Endothelial cell (in vitro differentiated cells): ENCODE measurements at places on chromosomes 1 and 21. TPM values are rescaled to one million over a fixed set of nuclear protein-coding genes. Genes with fewer than 3 reads are reported as not detected.

The LCA5L gene
- 0.59 TPM for total RNA-seq

The LHX4 gene
- 1.5 TPM for total RNA-seq

DNA sequence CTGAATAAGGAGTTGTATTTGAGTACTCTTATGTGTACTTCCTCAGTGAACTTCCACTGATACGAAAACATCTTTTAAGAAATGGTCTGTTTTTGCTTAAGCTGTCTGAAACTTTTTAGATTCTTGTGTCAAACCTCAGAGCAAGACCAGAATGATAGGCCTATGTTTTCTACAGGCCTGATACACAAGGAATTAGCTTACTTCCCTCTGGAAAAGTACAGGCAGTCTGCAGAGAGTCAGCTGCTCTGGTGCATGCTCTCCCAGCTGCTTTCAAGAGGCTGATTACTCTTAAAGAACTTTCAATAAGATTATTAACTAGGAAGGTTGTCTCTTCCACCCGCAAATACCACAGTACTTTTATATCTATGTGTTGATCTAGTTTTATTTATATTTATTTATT is 9.5 kb downstream of the SNX27 start:
- H3K4me3 ChIP-seq: no peak overlapping the region
- H3K36me3 ChIP-seq: no peaks in the 10 kb centered on the region
- H3K27me3 ChIP-seq: no peaks in the 10 kb centered on the region
- no peak overlapping the region for H3K27ac ChIP-seq
- DNase-seq: no peak

The ANGPTL7 gene
- not detected for total RNA-seq

GRCh38 chr21:46023555-46023954 is 42.0 kb downstream of the COL6A1 start:
- no peaks in the 10 kb centered on the region for H3K4me1 ChIP-seq
- no peak overlapping the region for H3K4me3 ChIP-seq
- DNase-seq: no peak
- no peaks in the 10 kb centered on the region for H3K36me3 ChIP-seq
- H3K27me3 ChIP-seq: peaks cover 2% of the 10 kb centered on the region

GRCh38 chr1:168343566-168343965 is 62.9 kb downstream of the TBX19 start:
- no peaks in the 10 kb centered on the region for H3K36me3 ChIP-seq
- DNase-seq: no peak
- H3K27me3 ChIP-seq: no peaks in the 10 kb centered on the region
- no peak overlapping the region for H3K27ac ChIP-seq

- no peak overlapping the region for H3K4me3 ChIP-seq
- no peaks in the 10 kb centered on the region for H3K4me1 ChIP-seq
- no peaks in the 10 kb centered on the region for H3K36me3 ChIP-seq
- DNase-seq: no peak
- no peak overlapping the region for H3K27ac ChIP-seq
Observed at GRCh38 chr1:215119056-215119455, 36.5 kb downstream of the KCNK2 start.

DNA sequence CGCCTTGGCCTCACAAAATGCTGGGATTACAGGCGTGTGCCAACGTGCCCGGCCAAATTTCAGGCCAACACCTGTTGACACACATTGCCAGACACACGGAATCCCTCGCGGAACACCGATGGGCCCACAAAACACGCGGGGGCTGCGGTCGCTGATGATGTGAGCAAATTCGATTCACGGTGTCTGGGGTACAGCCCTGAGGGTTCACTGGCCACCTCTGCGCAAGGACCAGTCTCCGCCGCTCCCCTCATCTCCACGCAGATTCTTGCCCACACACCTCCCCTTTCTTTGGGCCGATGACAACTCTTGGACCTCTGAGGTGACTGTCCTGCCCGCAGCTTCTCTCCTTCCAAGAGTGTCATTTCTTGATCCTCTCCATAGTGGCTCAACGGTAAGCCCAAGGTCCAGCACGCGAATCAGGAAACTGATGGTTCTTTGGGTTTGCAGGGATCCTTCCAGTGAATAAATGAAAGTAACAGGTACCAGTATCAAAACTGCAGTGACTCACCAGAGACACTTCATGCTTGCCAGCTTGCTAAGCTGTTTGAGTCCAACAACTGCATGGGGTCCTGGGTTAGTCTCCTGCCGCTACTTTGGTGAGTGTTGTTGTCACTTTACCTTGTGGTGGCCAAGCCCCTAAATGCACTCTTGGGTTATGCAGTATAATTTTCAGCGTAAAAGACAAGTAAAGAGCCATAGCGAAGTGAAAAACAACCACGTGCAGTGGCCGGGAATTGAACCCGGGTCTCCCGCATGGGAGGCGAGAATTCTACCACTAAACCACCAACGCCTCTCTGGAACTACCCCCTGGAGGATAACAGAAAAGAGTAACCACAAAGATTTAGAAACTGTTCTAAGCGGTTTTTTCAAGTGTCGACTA is 11.0 kb upstream of the RNU1-3 start:
- H3K36me3 ChIP-seq: peaks cover 4% of the 10 kb centered on the region
- H3K27ac ChIP-seq: peak overlapping the region; percentile 93
- peak overlapping the region; percentile 68 for H3K4me3 ChIP-seq
- peak; percentile 68 for DNase-seq
- H3K4me1 ChIP-seq: peaks cover 5% of the 10 kb centered on the region
- H3K27me3 ChIP-seq: peaks cover 11% of the 10 kb centered on the region

- no peak for DNase-seq
- H3K4me3 ChIP-seq: no peak overlapping the region
- no peaks in the 10 kb centered on the region for H3K27me3 ChIP-seq
- H3K36me3 ChIP-seq: peaks cover 5% of the 10 kb centered on the region
- H3K4me1 ChIP-seq: peaks cover 18% of the 10 kb centered on the region
Observed at GRCh38 chr1:89701746-89702241, 68.9 kb downstream of the LRRC8C start.

The AIRE gene
- total RNA-seq: not detected

The C8A gene
- total RNA-seq: not detected

The S100A14 gene
- not detected for total RNA-seq

The CYP4B1 gene
- not detected for total RNA-seq

DNA sequence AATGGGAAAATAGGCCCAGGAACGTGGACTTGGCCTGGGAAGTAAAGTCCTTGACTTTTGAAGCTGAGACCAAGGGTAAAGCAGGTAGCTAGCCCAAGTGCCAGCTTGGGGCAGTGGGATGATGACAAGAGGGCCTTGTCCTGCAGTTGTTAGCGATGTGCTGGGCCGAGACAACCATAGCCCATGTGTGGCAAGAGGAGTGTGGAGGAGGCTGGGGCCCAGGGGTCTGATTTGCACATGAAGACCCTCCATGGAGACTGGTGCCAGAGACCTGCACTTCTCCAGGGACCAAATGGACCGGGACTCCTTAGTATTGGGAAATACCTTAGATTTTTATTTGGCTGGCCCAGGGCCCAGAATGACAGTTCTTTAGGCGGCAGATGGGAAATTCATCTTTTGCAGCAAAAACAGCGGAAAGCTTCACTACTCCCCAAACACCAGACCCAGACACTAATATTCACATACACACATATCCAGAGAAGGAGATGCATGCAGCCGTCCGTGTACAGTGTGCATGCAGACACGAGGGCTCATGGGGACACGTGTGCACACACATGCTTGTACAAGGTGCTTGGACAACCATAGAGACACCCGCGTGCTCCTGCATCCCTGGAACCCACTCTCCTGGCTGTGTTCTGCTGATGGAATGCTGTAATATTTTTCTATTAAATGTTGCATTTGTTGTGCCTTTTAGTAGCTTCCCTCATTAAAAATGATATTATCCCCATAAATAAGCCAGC is 78.1 kb upstream of the CSF3R start:
- no peak overlapping the region for H3K27ac ChIP-seq
- H3K36me3 ChIP-seq: no peaks in the 10 kb centered on the region
- H3K27me3 ChIP-seq: peaks cover 5% of the 10 kb centered on the region
- H3K4me3 ChIP-seq: no peak overlapping the region

GRCh38 chr1:174812656-174813055 is 187.1 kb upstream of the CACYBP start:
- no peaks in the 10 kb centered on the region for H3K36me3 ChIP-seq
- no peaks in the 10 kb centered on the region for H3K27me3 ChIP-seq
- no peak overlapping the region for H3K4me3 ChIP-seq
- H3K27ac ChIP-seq: no peak overlapping the region
- DNase-seq: no peak

- no peak overlapping the region for H3K4me3 ChIP-seq
- H3K4me1 ChIP-seq: no peaks in the 10 kb centered on the region
Observed at GRCh38 chr1:192123212-192123611, 35.0 kb upstream of the RGS18 start.

DNA sequence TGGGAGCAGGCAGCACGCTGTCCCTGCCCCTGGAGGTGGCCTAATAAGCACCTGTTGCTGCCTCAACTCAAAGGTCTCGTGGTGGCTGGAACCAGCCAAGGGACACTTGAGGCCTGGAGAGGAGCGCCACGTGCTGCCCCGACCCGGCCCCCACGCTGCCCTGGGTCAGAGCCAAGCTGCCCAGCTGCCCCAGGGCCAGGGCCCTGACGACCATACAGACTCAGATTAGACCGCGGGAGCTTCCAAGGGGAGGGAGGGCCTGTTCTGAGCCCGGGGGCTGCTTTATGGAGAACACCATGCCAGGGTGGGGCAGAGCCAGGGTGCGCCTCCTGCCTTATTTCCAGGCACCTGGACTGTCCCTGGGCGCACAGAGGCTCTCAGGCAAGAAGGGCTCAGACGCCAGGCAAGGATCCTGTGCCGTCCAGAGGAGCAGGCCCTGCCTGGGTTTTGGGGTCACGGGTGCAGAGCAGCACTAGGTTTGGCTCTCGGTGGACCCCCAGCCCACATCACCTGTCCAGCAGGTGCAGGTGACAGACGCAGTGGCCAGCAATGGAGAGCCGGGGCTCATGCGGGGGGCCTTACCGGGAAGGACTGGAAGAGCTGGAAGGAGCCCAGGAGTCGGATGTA is 18.6 kb downstream of the KRTAP10-1 start:
- H3K36me3 ChIP-seq: no peaks in the 10 kb centered on the region
- peaks cover 1% of the 10 kb centered on the region for H3K27me3 ChIP-seq
- no peak overlapping the region for H3K4me3 ChIP-seq

DNA sequence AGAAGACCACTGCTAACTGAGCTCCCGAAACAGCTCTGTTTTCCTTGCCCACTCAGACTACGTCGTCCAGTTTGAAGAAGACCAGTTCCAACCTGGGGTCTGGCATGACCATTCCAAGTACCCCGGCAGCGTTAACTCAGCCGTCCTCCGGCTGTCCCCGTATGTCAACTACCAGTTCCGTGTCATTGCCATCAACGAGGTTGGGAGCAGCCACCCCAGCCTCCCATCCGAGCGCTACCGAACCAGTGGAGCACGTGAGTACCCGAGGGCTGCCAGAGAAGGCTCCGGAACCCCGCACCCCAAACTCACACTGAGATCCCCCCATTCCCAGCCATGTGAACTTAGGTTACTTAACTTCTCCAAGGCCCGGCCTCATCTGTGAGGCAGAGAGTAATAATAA is 63.7 kb upstream of the CNTN2 start:
- H3K36me3 ChIP-seq: peaks cover 3% of the 10 kb centered on the region
- peaks cover 12% of the 10 kb centered on the region for H3K27me3 ChIP-seq
- H3K4me3 ChIP-seq: no peak overlapping the region
- DNase-seq: no peak

DNA sequence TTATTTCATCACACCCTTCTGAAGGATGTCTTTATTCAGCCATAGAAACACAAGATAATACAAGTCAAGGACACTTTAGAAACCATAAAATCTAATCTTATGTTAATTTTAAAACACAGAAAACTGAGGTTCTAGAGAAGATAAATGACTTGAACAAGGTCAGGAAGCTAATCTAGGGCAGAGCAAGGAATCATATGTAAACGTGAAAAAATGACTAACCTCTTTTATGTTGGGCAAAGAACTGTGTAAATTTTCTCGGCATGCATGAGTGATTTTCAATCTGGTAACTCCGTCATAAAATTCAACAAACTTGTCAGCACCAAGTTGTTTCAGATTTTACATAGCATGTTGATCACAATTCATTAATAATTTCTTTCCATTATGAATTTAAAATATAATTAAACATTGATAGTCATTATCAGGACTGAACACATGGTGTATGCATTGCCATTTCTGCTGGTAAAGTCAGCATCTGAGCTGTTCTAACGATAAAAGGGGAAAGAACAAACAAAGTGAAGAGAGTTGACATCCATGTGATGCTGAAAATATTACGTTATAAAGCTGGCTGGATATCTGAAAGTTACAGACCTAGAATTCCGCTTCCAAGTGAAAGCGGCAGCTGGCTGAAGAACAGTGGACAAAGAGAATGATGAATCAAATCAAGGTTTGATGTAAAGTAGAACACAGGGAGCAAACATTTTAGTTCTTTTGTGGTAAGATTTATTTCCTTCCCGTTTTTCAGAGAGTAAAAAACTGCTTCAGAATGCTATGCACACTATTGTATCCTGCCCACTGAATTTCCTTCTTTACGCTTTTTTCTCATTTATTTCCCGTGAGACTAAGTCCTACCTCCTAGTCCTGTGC is 1037.4 kb upstream of the TMPRSS15 start:
- H3K4me1 ChIP-seq: no peaks in the 10 kb centered on the region
- no peak for DNase-seq
- H3K36me3 ChIP-seq: no peaks in the 10 kb centered on the region
- no peak overlapping the region for H3K4me3 ChIP-seq

The TRIM17 gene
- 2.3 TPM for total RNA-seq

The WNT2B gene
- 1.3 TPM for total RNA-seq

The MROH9 gene
- total RNA-seq: not detected

DNA sequence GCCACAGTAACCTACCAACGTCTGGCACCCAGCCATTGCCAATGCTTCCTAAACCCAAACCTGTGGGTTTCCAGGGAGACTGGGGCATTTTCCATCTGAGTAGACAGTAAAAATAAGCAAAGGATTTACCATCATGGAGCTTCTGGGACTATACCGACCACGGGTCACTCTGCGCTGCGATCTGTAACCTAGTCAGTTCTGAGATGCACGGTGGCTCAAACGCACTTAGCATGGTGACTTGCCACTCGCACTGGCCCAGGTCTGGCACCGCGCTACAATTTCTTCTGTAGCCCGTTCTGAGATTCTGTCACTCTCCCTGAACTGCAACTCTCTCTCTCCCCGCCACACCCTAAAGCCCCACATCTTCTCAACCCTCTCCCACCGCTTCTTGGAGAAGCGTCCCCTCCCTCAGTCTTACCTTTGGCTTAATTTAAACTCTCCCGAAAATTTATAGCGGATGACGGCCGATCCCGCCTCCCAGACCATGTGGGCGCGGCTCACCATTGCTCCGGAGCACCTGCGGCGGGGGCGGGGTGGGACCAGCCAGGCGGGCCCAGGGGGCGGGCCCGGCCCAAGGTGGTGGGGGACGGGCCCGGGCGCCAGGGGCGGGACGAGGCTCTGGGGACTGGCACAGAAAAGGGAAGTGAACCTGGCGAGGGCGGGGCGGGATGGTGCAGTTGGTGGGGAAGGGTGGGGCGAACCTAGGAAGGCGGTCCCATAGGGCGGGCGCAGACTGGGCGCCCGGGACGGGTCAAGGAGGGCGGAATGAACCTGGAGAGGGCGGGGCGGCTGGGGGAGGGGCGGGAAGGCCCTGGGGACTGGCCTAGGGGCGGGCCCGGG is 493 bp upstream of the MAP3K21 start:
- DNase-seq: peak; percentile 54
- no peak overlapping the region for H3K27ac ChIP-seq
- peak overlapping the region; percentile 86 for H3K4me3 ChIP-seq
- peaks cover 12% of the 10 kb centered on the region for H3K27me3 ChIP-seq
- no peaks in the 10 kb centered on the region for H3K36me3 ChIP-seq
- H3K4me1 ChIP-seq: no peaks in the 10 kb centered on the region

GRCh38 chr1:162876751-162877150 is 15.8 kb upstream of the CCDC190 start:
- DNase-seq: no peak
- no peak overlapping the region for H3K4me3 ChIP-seq
- no peaks in the 10 kb centered on the region for H3K36me3 ChIP-seq
- H3K27ac ChIP-seq: no peak overlapping the region
- peaks cover 4% of the 10 kb centered on the region for H3K4me1 ChIP-seq

- peaks cover 7% of the 10 kb centered on the region for H3K27me3 ChIP-seq
- no peak overlapping the region for H3K4me3 ChIP-seq
- no peak for DNase-seq
Observed at GRCh38 chr1:201475130-201475529, 6.1 kb upstream of the PHLDA3 start.
